ENCODE measurements at places on chromosomes 5 and 9. TPM values are rescaled to one million over a fixed set of nuclear protein-coding genes. Genes with fewer than 3 reads are reported as not detected.

Gene OLFML2A
- total RNA-seq, result 2.3 TPM

Gene SHB
- 14.1 TPM for total RNA-seq

Gene LCN15
- total RNA-seq, result 0.13 TPM

Gene GRXCR2
- not detected for total RNA-seq

Gene ESM1
- 73.0 TPM for total RNA-seq

Gene OR4F3
- total RNA-seq, result not detected

Gene HSPB3
- not detected for total RNA-seq

Gene PCDHGA6
- total RNA-seq, result 1.2 TPM

Gene DCTN3
- 80.8 TPM for total RNA-seq

Gene CARTPT
- not detected for total RNA-seq

Gene DEPDC1B
- 4.4 TPM for total RNA-seq

Gene STPG3
- not detected for total RNA-seq

Gene INSL4
- not detected for total RNA-seq

Gene ST8SIA4
- 7.2 TPM for total RNA-seq

Gene HAVCR1
- not detected for total RNA-seq

Gene SPATA9
- 0.13 TPM for total RNA-seq

Gene JAKMIP2
- not detected for total RNA-seq

Gene IFNA5
- not detected for total RNA-seq
